Cortex of kidney (tissue), 1 donor: ENCODE measurements at places on chromosomes 7 and 10.

- no peak for DNase-seq
These were observed 170.8 kb downstream of the MGMT start for GRCh38 chr10:129637846-129638245.

- no peak for DNase-seq
These were observed 240.9 kb upstream of the KAT6B start for GRCh38 chr10:74585231-74586087.

DNA sequence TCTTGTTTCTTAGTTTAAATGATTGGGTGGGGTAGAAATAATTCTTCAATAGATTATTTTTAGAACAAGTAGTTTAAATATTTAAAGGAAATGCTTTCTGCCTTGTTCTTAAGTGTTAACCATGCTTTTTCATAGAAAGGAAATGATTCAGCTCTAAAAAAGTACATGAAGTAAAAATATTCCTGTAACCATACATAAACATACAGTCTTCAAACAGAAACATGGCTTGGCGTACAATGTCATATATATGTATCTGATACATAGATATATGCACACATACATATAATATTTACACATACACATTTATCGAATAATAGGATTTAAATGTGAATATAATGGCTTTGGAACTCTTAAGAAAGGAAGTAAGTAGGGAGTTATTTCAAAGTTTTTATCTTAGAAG is 84.4 kb downstream of the RUNDC3B start:
- no peak for DNase-seq

DNA sequence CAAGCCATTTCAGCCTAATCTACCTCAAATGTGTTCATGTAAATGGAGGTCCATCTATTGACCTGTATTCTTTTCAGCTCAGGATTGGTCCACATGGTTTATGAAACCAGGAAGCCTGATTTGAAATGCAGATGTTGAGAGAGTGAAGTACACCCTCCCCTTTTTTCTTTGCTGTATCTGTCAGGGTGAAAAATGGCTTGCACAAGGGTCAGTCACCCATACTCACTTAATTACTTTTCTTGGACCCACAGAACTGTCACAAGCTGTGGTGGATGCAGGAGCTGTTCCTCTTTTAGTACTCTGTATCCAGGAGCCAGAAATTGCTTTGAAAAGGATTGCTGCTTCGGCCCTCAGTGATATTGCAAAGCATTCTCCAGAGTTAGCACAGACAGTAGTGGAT is 41.2 kb downstream of the SPAG6 start:
- no peak for DNase-seq

DNA sequence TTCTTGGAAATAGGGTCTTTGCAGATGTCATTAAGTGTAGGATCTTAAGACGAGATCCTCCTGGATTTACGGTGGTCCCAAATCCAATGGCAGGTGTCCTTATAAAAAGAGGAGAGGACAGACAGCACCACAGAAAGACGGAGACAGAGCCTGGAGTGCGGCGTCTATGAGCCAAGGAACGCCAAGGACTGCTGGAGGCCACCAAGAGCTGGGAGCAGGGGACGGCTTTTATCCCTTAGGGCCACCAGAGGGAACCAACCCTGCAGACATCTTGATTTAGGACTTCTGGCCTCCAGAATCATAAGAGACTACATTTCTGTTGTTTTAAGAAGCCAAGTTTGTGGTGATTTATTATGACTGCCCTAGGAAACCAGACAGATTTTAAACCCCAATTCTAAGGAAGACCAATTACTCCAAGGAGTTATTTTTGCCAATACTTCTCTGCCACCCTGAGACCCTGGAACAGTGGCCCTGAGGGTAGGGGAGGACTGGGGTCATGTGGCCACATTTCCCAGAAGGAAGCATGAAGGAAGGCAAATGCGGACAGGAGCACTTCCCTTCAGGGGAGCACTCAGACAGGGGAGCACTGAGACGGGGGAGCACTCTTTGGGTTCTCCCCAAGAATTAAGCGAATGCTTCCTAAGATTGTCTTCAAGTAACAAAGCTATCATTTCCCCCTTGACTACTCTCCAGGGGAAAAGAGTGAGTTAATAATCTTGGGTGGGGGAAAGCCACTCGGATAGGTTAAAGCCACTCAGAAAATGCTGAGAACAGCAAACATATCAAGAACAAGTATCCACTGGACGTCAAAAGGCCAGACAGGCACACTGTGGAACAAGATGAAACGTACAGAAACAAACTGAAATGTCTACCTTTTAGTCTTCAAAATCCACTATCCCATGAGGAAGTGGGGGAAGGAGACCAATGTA is 67.5 kb downstream of the CHST15 start:
- no peak for DNase-seq

DNA sequence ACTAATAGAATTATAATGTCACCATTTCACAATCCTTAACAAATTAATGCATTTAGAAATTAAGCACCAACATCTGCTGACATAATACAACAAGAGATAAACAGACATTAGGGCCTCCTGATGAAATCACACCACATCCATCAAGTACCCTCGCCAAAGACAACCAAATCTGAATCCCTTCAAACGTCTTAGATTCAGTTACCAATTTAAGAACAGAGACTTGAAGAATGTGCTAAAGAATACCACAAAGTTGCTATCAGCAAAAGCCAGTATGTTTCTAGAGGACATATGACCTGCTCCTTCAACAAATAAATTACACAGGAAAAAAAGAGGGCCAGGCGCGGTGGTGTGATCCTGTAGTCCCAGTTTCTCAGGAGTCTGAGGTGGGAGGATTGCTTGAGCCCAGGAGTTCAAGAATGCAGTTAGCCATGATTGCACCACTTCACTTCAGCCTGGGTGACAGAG is 144.5 kb downstream of the REEP3 start:
- no peak for DNase-seq

GRCh38 chr10:95451568-95452524 is 109.3 kb downstream of the SORBS1 start:
- DNase-seq = no peak

DNA sequence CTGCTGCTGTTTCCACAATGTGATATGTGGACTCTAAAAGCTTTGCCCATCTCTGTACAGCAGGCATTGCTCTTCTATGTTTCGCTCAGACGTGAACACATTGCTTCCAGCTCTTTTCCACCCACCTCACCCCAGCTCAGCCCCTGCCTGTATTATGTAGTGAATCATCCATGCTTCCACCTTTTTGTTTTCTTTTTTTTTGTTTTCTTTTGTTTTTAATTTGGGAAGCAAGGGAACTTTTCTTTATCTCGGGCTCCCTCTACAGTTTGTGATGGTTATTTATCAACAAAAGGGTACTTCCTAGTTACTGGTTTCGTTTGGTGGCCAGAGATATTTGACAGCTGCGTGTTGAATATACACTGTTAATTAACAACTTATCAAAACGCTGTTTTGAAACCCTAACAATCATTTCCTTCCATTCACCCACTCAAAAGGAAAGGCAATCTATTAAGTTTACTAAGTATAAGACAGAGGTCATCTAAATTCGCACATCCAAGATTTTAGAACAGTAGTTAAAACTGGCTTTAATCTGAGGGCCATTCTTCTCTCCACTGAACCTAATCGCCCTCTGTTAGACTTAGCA is 127.9 kb upstream of the STK17A start:
- no peak for DNase-seq
